Fibroblast of gingiva (primary cell): ENCODE measurements at places on chromosomes 4 and X.

- DNase-seq: peak; percentile 4
These were observed 249.6 kb downstream of the OPHN1 start for GRCh38 chrX:68183612-68184214.

DNA sequence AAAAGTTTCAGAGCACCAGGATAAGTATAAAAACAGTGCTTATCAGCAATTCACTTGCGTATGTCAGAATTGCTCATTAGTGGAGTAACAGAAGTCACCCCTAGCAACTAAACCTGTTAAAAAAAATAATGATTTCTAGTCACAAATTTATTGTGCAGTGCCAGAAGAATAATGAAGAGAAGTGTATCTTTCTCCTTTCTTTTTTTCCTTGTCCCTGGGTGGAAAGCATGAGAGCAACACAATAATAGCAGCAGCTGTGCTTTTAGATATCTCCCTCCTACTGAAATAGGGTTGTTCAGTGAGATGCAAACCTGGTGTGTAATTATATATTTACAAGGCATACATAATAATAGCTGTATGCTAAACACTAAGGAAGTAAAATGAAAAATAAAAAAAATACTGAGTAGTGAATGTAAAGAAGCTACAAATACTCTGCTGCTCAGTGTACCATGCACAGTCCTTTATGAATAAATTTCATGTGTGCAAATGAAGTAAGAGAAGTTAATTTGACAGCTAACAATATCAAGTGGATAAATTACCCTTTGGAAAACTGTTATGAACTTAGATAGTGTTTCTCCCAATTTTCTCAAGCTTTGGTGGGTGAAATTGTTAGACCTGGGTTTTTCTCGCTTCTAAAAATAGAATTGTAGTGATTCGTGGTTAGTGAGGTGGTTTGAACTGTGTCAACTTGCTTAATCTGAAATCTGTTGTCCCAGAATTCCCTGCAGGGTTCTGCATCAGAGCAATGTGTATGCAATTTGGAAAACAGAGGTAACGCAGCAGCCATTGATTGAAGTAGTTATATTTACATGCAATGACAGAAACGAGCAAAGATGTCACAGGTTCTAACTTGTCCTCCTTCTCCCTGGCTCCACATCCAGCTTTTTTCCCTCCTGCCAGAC lies 125.7 kb upstream of the NDST3 start:
- no peak for DNase-seq

GRCh38 chr4:70935038-70935695 lies 33.0 kb downstream of the MOB1B start:
- DNase-seq: no peak

- no peak for DNase-seq
These were observed 7.9 kb downstream of the OGT start for GRCh38 chrX:71540801-71541200.

DNA sequence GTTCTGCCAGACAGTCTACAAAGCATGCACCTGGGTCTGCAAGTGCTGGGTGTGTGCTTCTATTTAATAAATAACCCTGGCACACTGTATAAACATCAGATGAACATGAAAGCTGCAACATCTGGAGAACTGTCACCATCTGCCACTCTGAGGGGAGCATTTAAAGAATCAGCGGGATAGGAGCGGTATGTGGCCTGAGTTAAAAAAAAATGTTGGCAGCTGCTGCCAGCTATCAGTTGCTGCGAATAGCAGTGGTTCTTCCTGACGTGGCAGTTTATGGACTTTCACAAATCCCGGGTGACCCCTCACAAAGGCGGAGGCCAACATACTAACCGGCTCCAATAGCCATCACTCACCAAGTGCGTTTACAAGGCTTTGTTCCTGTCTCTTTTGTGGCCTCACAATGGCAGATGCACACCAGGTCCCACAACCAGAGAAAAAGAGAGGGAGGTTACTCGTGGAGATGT lies 95.1 kb downstream of the RASL11B start:
- peak; percentile 57 for DNase-seq

GRCh38 chr4:176671532-176671931 lies 121.2 kb downstream of the VEGFC start:
- no peak for DNase-seq

GRCh38 chrX:85851418-85851817 lies 195.9 kb downstream of the CHM start:
- no peak for DNase-seq

- no peak for DNase-seq
These were observed 15.5 kb upstream of the ASIC5 start for GRCh38 chr4:155881555-155881954.

GRCh38 chr4:144894573-144894972 lies 203.4 kb downstream of the ANAPC10 start:
- peak; percentile 73 for DNase-seq

GRCh38 chrX:17086317-17086716 lies 139.9 kb downstream of the REPS2 start:
- DNase-seq: no peak

GRCh38 chrX:150558424-150558823 lies 10.0 kb upstream of the MTM1 start:
- DNase-seq: no peak

DNA sequence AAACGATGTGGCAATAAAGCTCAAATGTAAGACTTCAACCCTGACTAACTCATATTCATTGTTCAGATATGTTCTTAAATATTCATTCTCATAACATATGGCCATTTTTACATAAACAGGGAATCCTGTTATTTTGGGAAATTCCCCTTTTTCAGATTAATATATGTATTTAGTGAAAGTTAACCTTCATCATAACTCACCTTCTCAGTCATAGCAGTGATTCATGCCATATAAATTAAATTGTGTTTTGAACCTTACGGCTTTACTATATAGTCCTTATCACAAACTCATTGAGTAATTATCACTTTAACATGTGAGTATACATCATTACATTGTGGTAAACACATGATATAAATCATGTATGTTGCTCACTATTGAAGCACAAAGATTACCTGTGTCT lies 392.5 kb upstream of the TRAM1L1 start:
- no peak for DNase-seq

DNA sequence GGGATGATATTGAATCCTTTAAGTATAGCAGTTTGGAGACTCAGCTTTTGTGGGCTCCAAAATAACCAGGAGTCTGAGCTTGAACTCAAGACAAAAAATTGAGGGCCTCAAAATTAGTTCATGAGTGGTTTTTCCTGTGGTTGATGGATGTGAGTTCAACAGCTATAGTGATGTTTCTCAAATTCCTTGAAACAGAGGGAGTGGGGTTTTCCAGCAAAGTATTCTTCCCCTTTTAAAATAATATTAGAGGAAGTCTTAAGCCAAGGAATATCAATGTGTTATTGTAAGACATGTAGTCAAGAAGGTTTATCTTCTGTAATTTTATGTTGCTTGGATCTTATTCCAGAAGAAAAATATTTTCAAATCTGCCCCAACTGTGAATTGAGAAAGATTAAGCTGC lies 10.6 kb downstream of the OTC start:
- no peak for DNase-seq

DNA sequence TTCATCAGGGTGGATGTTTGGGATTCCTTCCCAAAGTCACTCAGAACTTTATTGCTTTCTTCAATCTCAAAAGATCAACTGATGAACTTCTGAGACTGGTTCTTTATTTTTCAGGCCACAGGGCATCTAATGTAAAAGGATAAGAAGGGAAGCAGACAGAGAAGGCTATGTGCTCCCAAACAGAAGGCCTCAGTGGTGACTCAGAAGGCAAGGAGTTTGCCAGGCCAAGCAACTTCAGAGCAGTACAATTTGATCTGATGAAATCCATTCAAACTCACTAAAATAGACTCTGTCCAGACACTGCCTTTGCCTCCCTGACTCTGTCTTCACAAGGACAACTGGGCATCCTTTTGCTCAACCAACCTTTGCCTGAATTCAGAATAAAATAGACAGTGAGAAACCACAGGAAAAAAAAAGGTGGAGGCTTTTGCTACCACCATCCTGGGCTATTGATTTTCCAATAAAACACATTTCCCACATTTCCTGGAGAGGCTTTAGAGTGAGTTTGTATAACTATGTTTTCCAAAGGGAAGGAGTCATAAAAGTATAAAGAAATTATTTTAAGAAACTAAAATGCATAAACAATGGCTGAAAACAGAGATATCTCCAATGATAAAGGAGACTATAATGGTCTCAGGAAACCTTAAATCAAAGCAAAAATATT lies 55.2 kb downstream of the ARHGEF6 start:
- DNase-seq: peak; percentile 74

DNA sequence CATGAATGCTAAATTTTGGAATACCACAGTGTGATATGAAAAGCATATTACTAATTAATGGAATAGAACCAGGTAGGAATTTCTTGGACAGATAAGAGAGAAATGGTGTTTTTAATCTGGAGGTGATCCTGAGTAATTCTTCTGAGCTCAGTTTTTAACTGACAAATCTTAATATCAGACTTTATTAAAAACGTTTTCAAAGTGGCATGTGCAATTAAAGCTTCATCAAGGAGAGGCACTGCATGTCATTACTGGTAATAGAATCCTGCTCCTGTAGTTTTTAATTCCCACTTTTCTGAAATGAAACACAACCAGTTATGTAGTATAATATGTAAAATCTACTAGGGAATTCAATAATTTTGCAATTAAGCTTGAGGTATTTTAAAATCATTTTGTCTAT lies 7.0 kb upstream of the PTTG2 start:
- DNase-seq: no peak

DNA sequence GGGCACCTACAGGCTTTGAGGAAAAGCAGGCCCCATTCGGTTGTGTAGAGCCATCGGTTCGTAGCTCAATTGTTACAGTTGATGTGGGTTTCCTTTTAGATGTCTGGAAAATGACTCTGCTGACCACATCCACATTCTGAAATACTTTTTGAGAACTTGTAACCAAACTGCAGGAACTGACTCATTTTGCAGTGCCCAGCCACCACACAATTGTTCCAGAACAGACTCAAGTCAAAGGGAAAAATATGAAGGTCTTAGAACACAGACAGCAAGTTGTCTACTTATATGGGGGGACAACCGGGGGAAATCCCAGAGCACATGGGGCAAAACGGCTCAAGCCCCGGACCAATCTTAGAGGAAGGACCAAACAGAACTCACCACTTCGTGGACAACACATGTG lies 557.6 kb upstream of the DIPK2B start:
- peak; percentile 76 for DNase-seq

DNA sequence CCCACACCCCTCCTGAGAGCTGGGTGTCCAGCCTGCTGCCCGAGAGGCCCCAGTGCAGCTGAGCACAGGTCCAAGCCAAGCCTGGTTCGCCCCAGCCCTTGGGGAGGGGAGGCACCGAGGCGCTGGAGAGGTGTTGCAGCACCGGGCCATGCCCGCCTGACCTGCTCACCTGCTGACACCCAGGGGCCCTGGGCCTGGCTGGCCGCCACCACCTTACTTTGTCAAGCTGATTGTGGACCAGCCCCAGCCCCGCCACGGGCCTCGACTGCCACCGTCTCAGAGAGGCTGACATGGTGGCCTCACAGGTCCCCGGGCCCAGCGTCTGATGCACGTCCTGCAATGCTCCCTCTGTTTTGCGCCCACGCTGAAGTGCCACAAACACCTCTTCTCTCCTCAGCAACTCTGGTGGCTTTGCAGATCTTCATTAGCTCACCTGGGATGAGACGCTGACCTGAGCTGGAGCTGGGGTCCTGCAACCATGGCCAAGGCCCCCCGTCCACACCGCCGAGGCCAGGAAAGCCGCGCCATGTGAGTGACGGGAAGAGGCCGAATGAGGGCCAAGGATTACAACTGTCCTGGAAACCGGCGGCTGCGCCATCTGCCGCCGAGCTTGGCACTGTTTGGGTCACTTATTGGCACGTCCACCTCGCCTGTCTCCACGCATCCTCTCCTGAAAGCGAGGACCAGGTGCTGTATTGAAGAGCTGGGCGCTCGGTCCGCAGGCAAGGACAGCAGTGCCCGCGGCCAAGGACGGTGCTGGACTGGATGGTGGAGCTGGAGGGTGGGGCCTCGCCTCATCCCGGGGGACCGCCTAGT lies 7.6 kb downstream of the CPLX1 start:
- no peak for DNase-seq

DNA sequence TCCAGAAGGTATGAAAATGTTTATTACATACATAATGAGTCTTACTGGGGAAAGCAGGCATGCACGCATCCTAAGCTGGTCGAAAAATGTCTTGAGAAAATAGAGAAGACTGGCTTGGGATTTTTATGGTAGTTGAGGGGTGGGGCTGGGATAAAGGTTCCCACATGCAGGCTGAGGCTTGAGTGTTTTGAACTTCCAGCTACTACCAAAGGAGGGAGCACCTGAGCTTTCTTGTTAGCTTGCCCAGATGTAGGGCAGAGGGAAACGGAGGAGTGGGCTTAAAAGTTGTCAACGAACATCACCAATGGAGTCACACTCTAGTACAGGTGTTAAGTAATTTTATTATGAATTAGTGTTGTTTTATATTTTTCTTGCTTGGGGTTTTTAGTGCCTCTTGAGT lies 39.6 kb upstream of the SRPX start:
- no peak for DNase-seq

- no peak for DNase-seq
These were observed 500.1 kb downstream of the TRAM1L1 start for GRCh38 chr4:116585246-116585645.

GRCh38 chr4:8093587-8094274 lies 64.9 kb downstream of the ABLIM2 start:
- DNase-seq: no peak

DNA sequence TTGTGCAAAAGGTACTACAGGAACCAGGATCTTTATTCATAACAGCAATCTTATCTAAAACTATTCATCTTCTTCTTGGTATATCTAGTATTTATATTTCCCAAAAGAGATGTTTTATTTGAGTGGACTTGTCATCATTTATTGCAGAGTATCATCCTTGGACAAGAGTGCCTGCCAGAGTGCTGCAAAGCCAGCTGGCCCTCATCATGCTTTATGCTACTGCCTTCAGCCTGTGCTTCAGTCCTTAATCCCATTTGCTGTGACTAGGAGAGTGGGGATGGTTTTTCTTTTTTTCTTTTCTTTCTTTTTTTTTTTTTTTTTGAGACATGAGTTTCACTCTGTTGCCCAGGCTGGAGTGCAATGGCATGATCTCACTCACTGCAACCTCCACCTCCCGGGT lies 33.5 kb upstream of the ELF2 start:
- DNase-seq: no peak

DNA sequence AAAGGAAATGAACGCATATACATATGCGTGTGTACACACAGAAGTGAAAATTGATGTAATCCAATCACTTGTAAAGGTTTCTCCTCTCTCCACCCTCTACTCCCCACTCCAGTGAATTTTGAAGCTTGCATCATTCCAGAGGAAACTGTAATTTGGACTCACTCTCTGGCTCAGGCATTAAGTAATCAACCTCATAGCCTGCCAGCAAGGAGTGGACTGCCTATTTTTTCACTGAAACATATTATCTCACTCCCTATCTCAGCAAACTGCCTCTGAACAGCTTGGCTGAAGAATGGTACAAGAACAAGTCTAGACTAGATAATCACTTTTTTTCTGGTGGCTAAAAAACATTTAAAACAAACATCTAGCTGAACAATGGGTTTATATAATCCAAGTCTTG lies 124.2 kb downstream of the C4orf51 start:
- peak; percentile 82 for DNase-seq
